Sigmoid colon (tissue), 7 donors: ENCODE measurements at places on chromosomes 2 and 18. TPM values are rescaled to one million over a fixed set of nuclear protein-coding genes. Genes with fewer than 3 reads are reported as not detected.

DNA sequence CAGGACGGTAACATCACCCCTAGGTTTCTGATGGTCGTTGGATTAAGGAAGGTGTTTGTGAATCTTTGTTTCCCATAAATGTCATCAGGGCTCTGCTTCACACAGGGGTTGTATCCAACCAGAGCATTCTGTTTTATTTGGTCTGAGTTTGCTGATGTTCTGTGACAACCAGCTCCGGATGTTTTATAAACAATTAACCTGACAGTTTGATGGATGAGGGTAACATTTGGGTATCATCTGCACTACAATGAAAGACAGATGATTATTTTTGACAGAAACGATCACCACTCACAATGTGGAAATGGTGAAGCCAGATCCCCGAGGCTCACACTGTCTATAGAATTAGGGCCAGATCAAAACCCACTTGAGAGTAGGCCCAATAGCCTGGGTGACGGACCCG is 107.1 kb downstream of the CDC42EP3 start:
- peaks cover 6% of the 10 kb centered on the region for H3K4me1 ChIP-seq
- H3K27me3 ChIP-seq: no peaks in the 10 kb centered on the region
- no peak overlapping the region for H3K27ac ChIP-seq
- no peak for DNase-seq
- H3K4me3 ChIP-seq: no peak overlapping the region
- no peaks in the 10 kb centered on the region for H3K36me3 ChIP-seq

GRCh38 chr2:100902817-100903405 is 83.0 kb downstream of the NPAS2 start:
- H3K4me1 ChIP-seq: no peaks in the 10 kb centered on the region
- H3K27ac ChIP-seq: no peak overlapping the region
- H3K4me3 ChIP-seq: no peak overlapping the region
- DNase-seq: no peak

DNA sequence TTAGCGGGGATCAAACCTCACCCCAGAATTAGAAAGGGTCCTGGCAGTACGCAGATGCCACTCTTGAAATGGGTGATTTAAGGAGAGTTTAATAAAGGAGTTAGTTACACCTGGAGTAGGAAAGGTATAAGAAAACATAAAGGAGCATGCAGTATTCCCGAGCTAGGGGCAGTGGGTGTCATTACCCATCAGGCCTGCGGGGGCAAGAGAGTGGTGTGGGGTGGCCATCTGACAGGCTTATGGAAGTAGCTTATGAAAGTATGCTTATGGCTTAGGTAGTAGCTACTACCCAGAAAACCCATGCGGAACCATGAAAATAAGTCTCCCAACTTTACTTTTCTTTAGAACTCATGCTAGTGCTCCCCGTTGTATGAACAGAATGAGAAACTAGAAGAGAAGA is 568.9 kb upstream of the ACVR2A start:
- no peaks in the 10 kb centered on the region for H3K36me3 ChIP-seq
- H3K27me3 ChIP-seq: no peaks in the 10 kb centered on the region
- no peak for DNase-seq

GRCh38 chr2:68417926-68418325 is 49.2 kb downstream of the FBXO48 start:
- no peak overlapping the region for H3K27ac ChIP-seq
- H3K27me3 ChIP-seq: no peaks in the 10 kb centered on the region
- H3K4me3 ChIP-seq: no peak overlapping the region

DNA sequence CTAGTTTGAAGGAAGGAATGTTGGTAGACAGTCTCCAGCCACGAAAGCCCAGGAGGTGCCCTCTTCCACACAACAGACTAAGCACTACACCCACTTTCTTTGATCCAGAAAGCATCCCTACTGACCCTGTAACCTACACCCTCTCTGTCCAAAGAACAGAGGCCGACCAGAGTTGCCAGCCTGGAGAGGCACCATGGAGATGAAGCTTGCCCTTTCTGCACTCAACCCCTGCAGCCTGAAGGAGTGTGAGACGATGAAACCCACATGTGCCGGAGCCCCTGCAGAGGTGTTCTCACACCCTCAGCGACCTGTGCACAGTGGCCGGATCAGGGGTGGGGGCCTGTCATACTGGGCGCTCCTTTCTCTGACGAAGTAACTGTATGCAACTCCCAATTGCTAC is 136.3 kb downstream of the ZNF516 start:
- no peak for DNase-seq
- H3K27ac ChIP-seq: no peak overlapping the region
- peaks cover 42% of the 10 kb centered on the region for H3K36me3 ChIP-seq
- H3K4me3 ChIP-seq: no peak overlapping the region

DNA sequence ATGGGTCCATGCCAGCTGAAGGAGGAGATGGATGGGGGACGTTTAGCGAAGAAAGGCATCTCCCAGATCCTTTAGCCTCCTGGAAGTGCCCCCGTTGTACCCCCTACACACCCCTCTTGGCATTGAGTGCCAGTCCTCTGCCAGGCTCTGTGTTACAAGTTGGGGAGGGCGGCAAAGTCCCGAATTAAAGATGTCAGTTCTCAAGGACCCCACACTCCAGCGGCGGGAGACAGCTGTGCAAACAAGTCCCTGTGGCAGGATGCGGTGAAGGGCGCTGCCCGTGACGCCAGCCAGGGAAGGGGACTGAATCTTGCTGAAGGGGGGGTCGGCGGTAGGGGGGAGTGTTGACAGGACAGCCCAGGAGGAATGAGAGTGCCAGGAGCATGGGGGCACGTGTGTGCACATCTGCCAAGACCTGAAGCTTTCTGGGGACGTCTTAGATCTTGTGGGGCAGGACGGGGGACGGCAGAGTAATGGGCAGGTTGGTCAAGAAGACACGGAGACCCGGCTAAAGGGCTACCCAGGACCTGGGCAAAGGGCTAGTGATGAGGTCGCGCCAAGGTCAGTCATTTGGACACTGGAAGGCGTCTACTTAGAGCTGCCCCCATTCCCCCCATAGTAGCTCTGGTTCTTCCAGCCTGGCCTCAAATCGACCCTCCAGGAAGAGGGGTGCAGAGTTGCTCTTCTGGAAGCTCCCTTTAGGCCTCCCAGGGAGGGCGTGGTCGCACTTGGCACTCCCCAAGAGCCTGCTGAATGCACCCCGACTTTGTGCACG is 2.8 kb upstream of the CTDSP1 start:
- DNase-seq: peak; percentile 92
- no peaks in the 10 kb centered on the region for H3K4me1 ChIP-seq
- H3K36me3 ChIP-seq: peaks cover 2% of the 10 kb centered on the region
- peak overlapping the region; percentile 97 for H3K4me3 ChIP-seq
- H3K27me3 ChIP-seq: no peaks in the 10 kb centered on the region

GRCh38 chr2:8289111-8289510 is 392.7 kb upstream of the ID2 start:
- H3K27ac ChIP-seq: no peak overlapping the region
- H3K36me3 ChIP-seq: no peaks in the 10 kb centered on the region
- no peak overlapping the region for H3K4me3 ChIP-seq
- H3K27me3 ChIP-seq: no peaks in the 10 kb centered on the region
- DNase-seq: no peak

DNA sequence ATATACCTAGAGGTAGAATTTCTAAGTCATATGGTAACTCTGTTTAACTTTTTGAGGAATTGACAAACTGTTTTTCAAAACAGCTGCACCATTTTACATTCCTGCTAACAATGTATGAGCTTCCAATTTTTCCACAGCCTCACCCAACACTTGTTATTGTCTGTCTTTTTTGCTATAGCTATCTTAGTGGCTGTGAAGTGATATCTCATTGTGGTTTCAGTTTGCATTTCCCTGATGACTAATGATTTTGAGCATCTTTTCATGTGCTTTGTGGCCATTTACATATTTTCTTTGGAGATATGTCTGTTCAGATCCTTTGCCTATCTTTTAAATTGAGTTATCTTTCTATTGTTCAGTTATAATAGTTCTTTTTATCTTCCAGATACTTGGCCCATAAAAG is 273.8 kb downstream of the AGPS start:
- DNase-seq: no peak
- no peaks in the 10 kb centered on the region for H3K27me3 ChIP-seq
- no peak overlapping the region for H3K4me3 ChIP-seq
- no peaks in the 10 kb centered on the region for H3K4me1 ChIP-seq

DNA sequence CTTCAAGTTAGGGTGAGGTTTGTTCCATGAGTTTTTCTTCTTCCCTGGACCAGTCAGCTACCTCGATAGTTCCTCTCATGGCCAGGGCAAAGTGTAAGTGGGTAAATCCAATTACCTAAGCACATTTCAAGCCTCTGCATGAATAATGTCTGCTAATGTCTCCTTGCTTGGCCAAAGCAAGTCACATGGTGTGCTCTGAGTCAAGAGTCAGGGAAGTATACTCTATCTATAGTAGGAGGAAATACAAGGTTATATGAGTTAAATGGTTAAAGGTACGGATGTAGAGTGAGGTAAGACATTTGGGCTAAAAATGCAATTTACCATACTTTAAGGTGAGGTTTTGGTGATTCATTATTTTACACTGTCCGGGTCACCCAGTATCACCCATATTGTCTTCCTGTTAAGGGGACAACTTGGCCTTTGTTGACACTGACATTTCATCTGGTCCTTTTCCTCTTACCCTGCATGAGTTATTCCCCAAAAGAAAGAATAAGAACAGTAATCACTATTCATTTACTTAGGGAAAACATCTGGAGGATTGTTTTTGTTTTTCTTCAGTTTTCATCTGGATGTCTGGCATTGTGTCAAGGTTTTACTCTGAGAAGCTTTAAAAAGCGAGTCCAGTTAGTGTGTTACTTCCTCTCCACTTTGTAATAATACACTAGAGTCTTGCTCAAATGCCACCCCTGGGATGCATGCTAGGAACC is 405.5 kb downstream of the RND3 start:
- DNase-seq: no peak
- H3K4me3 ChIP-seq: no peak overlapping the region
- no peaks in the 10 kb centered on the region for H3K27me3 ChIP-seq
- no peaks in the 10 kb centered on the region for H3K4me1 ChIP-seq
- H3K27ac ChIP-seq: no peak overlapping the region

- H3K36me3 ChIP-seq: no peaks in the 10 kb centered on the region
- DNase-seq: no peak
- no peak overlapping the region for H3K27ac ChIP-seq
- H3K27me3 ChIP-seq: no peaks in the 10 kb centered on the region
These were observed 1611.5 kb upstream of the TMEFF2 start for GRCh38 chr2:193806088-193806774.

- no peak overlapping the region for H3K4me3 ChIP-seq
- no peaks in the 10 kb centered on the region for H3K36me3 ChIP-seq
- H3K27ac ChIP-seq: no peak overlapping the region
- no peaks in the 10 kb centered on the region for H3K4me1 ChIP-seq
- no peak for DNase-seq
These were observed 13.3 kb downstream of the DSC1 start for GRCh38 chr18:31149351-31149750.

GRCh38 chr2:220336771-220337170 is 709.3 kb downstream of the SLC4A3 start:
- no peaks in the 10 kb centered on the region for H3K27me3 ChIP-seq
- no peak overlapping the region for H3K27ac ChIP-seq
- no peak for DNase-seq
- no peaks in the 10 kb centered on the region for H3K4me1 ChIP-seq
- H3K4me3 ChIP-seq: no peak overlapping the region
- H3K36me3 ChIP-seq: no peaks in the 10 kb centered on the region

GRCh38 chr2:224576088-224576715 is 9.0 kb downstream of the CUL3 start:
- no peak for DNase-seq
- H3K27ac ChIP-seq: no peak overlapping the region

DNA sequence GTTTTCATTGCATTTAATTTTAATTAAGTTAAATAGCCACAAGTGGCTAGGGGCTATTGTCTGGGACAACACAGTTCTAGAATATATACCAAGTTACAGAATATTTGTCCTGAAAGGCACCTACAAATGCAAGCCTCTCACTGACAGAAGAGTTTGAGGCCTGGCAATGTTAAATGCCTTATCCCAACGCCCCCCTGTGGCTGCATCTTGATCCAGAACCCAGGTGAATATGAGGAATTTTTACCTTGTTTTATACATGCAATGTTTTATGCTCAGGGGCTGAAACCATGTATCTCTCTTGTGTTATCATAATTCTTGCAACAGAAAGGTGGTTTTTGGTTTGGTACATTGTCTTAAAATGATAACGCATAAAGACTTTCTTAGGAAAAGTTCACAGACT is 71.8 kb upstream of the SEC11C start:
- H3K27me3 ChIP-seq: no peaks in the 10 kb centered on the region
- no peaks in the 10 kb centered on the region for H3K36me3 ChIP-seq
- H3K27ac ChIP-seq: no peak overlapping the region
- H3K4me1 ChIP-seq: peaks cover 9% of the 10 kb centered on the region
- DNase-seq: no peak
- no peak overlapping the region for H3K4me3 ChIP-seq

DNA sequence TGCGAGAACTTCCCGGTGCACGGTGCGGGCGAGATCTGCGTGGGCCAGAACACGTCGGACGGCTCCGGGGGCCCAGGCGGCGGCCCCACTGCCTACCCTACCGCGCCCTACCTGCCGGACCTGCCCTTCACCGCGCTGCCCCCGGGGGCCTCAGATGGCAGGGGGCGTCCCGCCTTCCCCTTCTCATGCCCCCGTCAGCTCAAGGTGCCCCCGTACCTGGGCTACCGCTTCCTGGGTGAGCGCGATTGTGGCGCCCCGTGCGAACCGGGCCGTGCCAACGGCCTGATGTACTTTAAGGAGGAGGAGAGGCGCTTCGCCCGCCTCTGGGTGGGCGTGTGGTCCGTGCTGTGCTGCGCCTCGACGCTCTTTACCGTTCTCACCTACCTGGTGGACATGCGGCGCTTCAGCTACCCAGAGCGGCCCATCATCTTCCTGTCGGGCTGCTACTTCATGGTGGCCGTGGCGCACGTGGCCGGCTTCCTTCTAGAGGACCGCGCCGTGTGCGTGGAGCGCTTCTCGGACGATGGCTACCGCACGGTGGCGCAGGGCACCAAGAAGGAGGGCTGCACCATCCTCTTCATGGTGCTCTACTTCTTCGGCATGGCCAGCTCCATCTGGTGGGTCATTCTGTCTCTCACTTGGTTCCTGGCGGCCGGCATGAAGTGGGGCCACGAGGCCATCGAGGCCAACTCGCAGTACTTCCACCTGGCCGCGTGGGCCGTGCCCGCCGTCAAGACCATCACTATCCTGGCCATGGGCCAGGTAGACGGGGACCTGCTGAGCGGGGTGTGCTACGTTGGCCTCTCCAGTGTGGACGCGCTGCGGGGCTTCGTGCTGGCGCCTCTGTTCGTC is 1.7 kb downstream of the FZD7 start:
- H3K4me1 ChIP-seq: no peaks in the 10 kb centered on the region
- H3K36me3 ChIP-seq: no peaks in the 10 kb centered on the region
- peak overlapping the region; percentile 69 for H3K4me3 ChIP-seq
- peak; percentile 91 for DNase-seq
- H3K27me3 ChIP-seq: no peaks in the 10 kb centered on the region

SP140 gene
- 2.1 TPM for total RNA-seq

SCTR gene
- total RNA-seq: not detected

RANBP2 gene
- 61.4 TPM for total RNA-seq

SLC9A4 gene
- total RNA-seq: not detected
